ENCODE measurements at places on chromosomes 16 and 17. TPM values are rescaled to one million over a fixed set of nuclear protein-coding genes. Genes with fewer than 3 reads are reported as not detected.

DNA sequence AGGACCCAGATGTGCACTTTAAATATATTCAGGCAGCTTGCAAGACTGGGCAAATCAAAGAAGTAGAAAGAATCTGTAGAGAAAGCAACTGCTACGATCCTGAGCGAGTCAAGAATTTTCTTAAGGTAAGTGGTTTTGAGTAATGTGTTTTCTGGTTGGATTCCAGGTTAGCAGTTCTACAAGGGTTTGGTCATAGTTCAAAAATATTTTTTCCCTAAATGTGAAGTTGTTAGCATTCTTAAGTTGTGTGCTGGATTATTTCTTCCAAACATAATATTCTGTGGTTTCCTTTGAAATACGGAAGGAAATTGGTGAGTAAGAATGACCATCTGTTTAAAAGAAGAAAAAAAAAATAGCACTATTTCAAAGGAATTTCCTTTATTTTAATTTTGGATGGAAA lies 38.4 kb downstream of the PTRH2 start:
- DNase-seq = no peak

DNA sequence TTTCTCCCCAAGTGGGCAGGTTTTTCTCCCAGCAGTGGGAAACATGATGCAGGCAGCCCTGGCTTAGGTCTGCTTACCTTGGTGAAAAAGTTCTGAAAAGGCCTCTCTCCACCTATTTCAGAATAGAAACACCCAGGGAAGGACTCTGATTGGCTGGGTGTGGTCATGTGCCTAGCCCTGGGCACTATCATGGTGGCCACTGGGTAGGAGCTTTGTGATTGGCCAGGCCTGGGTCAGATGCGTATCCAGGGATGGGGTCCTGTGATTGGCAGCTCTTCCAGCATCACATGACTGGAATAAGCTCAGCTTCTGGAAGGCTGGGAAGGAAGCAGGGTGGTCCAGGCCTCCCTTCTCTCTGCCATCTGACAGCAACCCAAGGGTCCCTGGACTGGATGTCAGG lies 53.5 kb downstream of the ZDHHC7 start:
- no peak for DNase-seq

GRCh38 chr16:77922228-77922754 lies 100.1 kb upstream of the CLEC3A start:
- DNase-seq = no peak

- DNase-seq = no peak
These were observed 13.4 kb upstream of the TAOK1 start for GRCh38 chr17:29376667-29377270.

- DNase-seq = peak; percentile 68
These were observed 1.3 kb downstream of the TUBB3 start for GRCh38 chr16:89924297-89924924.

The NEK8 gene
- 57.1 TPM for total RNA-seq
